ENCODE measurements at places on chromosomes 7 and 10. TPM values are rescaled to one million over a fixed set of nuclear protein-coding genes. Genes with fewer than 3 reads are reported as not detected.

- H3K27me3 ChIP-seq = no peaks in the 10 kb centered on the region
- H3K4me1 ChIP-seq = no peaks in the 10 kb centered on the region
- no peak overlapping the region for H3K4me3 ChIP-seq
- DNase-seq = no peak
Measured at GRCh38 chr7:78967046-78967445, 486.4 kb downstream of the MAGI2 start.

TYW1B gene
- 6.7 TPM for total RNA-seq

CCDC7 gene
- 23.6 TPM for total RNA-seq

HMX3 gene
- not detected for total RNA-seq

GRCh38 chr7:5139998-5140397 is 50.0 kb upstream of the WIPI2 start:
- peak; percentile 65 for DNase-seq
- H3K36me3 ChIP-seq = no peaks in the 10 kb centered on the region
- H3K4me3 ChIP-seq = no peak overlapping the region
- H3K27ac ChIP-seq = no peak overlapping the region

DNA sequence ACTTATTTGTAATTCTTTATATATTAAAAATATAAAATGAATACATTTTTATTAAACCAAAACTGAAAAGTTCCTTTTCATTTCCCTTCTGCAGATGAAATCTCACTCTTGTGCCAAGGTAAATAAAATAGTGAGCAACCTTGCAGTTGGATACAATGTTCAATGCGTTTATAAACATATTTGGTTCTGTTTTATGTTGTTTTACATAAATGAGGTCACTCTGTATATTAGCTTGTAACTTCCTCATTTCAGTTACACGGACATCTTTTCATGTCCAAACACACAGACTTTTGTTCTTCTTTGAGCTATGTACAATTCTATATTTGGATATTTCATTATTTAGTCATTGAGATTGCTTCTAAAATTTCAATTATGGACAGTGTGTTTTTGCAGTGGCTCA is 107.7 kb downstream of the BBS9 start:
- no peaks in the 10 kb centered on the region for H3K36me3 ChIP-seq
- no peaks in the 10 kb centered on the region for H3K4me1 ChIP-seq
- no peaks in the 10 kb centered on the region for H3K27me3 ChIP-seq
